ENCODE measurements at places on chromosomes 5 and 9.

DNA sequence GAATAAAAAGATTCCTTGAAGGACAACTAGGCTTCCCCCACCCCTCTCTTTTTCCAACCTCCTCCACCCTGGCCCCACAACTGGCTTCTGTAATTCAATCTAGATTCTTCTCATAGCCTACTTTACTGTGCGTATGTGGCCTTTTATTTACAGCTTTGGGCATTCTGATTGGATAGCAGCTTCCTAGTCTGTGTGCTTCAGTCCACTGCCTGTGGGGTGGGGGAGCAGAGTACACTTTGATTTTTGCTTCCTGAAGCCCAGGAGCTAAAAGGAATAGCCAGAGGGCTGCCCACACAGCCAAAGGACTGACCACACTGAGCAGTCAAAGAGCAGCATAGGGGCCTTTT lies 30.4 kb downstream of the RUSC2 start:
- no peak for DNase-seq

- no peak for DNase-seq
These were observed 62.3 kb upstream of the ZFR start for GRCh38 chr5:32506799-32507198.

DNA sequence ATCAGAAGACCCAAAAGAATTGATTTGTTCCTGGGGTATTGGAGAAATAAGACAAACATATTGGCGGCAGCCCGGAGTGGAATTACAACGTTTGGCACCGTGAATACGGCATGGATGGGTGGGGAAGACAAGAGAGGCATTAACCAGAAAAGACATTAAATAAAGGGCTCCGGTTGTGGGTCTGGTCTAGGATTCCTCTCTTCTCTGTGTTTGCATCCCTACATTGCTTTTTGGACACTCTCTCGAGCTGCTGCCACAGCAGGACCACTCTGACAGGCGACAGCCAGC lies 138.7 kb upstream of the PALM2AKAP2 start:
- no peak for DNase-seq

DNA sequence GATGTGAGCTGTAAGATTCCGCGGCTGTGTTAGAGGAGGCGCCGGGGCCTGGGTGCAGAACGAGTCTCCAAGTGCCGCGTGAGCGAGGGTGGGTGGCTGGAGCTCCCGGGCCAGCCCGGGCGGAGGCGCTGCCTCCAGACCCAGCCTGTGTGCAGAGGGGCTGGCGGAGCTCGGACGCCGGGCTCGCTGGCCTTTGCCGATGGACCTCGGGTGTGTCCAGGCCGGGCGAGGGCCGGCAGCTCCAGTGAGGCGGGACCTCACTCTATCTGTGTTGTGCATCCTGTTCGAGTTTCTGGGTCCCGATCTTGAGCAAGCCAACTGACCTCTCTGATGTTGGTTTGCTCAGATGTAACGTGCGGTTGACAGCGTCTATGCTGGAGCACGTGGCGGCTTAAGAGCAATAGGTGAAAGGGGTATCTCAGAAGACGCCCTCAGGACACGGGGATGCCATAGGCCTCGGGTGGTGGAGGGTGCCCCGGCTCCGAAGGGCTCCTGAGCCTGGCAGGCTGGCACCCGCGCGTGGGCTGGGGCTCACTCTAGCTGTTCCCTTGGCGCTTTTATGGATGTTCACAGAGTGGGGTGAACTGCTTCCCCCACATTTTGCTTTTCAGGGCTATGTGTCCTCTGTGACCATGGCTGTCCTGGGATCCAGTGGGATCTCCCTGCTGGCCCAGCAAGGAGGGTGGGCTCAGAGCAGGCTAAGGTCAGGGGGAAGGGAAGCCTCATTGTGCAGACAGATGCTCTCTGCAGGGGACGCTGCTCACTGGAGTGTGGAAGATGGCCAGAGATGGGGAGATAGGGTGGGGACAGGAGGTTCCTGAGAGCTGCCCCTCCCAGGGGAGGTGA lies 69.8 kb downstream of the MRPL36 start:
- DNase-seq, result peak; percentile 3

DNA sequence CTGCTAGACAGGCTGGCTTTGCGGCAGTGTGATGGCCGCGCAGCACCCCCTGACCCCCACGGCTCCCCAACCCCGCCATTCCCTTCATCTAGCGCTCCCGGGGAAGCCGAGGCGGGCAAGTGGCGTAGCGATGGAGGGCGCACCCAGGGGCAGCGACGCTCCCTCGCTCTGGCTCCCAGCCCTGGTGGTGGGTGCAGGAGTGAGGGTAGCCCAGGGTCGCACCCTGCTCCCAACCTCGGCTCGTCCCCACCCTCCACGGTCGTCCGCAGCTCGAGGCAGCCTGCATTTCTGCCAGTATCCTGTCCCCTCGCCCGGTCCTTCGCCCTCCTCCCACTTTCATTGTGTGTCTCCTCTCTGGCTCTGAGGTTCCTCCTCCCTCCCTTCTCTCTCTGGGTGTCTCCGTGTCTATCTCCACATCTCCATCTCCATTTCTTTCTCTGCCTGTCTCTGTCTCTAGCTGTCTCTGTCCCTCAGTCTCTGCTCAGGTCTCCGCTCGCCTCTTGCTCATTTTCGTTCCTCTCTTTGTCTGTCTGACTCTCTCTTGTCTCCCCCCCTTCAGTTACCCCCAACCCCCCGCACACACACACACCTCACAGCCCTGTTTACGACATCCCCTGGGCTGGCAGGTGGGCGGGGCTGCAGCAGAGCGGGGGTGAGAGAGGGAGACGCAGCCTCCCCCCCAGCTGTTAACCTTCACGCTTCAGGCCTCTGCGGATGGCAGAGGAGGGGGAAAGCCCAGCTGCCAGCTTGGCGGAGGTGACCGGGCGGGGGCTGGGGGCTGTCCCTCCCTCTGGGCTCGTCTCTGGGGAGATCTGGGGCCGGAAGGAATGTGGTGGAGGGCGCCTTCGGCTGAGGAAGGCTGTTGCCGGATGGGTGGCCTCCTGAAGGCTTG lies 48.7 kb upstream of the PSD2 start:
- DNase-seq, result peak; percentile 38

- DNase-seq, result no peak
These were observed 20.0 kb downstream of the RNF145 start for GRCh38 chr5:159189310-159189709.

DNA sequence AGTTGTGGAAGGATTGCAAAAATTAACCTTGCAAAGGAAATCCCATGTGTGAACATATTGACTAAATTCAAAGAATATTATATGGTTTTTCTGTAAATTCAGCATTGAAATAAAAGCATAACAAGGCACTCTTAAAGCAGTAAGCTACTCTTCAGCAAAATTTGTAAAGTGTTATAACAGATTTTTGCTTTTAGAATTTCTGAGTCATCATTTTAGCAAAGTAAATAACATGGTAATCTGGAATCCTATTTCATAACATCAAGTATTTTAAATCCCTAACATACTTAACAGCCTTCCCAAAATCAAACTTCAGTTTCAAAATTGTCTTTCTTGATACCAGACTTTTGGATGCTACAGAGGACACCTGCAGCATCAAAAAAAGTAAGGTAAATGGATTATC lies 436.0 kb upstream of the CDH9 start:
- DNase-seq, result no peak

GRCh38 chr5:112418659-112419163 lies 366 bp downstream of the EPB41L4A start:
- DNase-seq, result no peak

DNA sequence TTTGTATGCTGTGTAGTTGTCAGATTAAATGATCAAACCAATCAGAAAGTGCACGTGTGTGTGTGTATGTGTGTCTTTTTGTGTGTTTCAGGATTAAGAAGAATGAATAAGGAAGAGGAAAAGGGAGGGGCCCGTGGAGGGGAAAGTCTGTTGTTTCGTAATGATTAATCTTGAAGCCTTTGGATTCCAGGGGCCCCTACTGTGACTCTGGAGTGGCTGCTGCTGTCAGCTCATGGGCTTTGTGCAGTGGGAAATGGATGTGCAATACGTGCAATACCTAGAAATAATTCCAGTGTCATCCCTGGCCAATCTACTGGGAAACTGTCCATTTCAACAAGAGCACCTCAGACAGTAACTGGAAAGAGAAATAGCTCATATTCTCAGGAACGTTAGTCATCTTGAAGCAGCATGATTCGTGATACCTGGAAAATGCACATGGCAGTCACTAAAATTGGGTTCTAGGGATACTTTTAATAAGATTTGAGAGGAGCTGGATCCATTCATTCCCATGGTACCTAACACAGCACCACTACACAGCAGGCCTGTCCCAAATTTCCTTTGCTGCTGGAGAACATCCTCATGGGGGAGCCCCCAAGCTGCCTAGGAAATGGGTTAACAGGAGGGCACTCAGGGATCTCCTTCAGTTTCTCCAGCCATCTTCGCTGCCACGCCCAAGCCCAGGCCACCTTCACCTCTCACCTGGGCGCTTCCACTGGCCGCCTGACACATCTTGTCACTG lies 186.3 kb downstream of the NR3C1 start:
- DNase-seq, result no peak

- DNase-seq, result no peak
These were observed 3.7 kb upstream of the CLK4 start for GRCh38 chr5:178630475-178630930.

DNA sequence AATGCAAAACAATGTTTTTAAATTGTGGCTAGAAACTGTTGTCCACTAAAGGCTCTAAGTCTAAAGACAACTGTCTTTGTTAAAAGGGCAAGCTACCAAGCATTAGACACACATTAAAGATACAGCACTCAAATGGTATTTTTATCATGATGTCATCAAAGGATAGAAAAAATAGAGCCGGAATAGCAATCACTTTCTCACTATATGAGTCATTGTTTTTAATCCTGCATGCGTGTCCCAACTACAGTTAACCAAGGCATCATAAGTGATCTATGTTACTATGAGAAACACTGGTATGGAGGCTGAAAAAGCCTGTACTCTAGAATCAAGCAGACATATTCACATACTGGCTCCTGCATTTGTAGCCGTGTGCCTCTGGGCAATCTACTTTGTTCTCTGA lies 1.9 kb upstream of the PJA2 start:
- no peak for DNase-seq

DNA sequence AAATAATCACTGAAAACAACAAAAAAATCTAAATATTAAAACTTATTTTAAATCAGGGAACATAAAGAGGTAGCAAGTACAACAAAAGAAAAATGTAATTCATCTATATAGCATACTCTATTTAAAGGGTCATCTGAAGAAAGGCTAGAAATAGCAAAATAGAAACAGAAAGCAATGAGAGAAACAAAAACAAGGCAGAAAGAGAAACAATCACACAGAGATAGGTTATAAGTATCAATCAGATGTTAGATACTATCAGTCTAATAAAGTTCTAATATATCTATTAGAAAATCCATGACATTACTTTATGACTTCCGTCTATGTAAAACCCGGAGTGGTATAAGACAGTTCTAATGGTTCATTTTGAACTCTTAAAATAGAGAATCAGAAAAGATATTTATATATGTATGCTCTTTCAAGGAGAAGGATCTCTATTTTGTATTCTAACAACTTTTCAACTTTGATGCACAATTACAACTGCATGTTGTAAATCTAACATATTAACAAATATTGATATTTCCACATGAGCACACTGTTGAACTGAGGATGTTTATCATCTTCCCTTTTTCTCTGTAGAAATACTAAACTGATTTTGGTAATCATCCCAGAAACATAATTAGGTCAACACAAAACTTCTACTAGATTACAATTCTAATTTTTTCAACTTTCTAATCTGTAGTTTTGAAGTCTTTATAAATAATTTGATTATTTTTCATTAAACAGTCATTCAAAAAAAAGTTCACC lies 15.8 kb downstream of the RICTOR start:
- DNase-seq, result no peak

DNA sequence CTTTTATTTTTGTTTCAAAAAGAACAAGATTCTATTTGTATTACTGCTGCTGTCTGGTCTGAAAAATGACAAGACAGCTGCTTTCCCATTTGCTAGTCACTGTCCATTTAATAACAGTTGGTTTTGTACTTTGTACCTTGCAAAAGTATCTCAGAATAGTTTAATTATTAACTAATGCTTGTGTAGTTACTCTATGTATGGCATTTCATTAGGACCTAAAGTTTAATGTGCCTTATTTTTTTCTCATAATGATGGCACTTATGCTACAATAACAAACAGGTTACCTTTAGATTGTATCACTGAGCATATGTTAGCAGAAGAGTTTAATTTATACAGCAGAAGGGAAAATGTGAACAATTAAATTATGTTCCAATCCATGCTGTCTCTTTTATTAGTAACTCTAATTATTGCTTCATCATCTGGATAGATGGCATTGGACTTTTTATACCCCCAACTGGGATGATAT lies 134.2 kb downstream of the CDH10 start:
- DNase-seq, result no peak

DNA sequence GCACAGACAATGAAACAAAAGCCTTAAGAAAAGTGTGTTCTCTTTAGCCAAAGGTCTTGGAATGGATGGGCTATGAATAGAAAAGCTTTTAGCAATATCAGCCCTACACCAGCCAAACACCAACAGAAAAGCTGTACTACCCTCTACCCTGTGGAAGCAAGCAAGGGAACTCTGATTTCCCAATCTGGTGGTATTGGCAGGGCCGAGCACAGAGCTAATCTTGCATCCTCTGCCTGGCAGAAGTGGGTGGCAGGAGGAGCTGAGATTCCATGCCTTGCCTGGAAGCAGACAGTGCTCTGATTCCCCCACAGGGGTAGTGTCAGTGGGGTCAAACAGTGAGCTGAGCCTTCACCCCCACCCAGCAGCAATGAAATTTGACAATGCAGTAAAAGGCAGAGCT lies 29.6 kb upstream of the ZNF782 start:
- no peak for DNase-seq

GRCh38 chr5:107519900-107520354 lies 150.8 kb downstream of the EFNA5 start:
- DNase-seq, result no peak

DNA sequence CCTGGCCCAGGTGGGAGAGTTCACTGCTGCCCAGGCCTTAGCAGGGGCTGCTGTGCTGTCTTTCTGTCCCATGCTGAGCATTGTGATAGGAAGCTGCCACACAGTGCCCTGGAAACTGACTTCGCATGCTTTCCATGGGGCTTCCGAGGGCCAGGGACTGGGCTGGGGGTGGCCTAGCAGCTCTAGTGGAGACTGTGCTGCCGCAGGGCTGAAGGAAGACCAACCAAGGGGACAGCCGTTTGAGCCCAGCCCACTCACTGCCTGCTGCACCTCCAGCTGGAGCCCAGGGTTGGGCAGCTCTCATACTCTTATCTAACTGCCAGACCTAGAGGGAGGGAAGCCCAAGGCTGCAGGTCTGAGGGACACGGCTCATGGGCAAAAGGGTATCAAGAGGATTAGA lies 79.2 kb downstream of the RGS3 start:
- no peak for DNase-seq

- DNase-seq, result no peak
These were observed 160.4 kb upstream of the PHYKPL start for GRCh38 chr5:178392931-178393394.
